T-helper 1 cell (primary cell): ENCODE measurements at places on chromosomes 3 and 15.

GRCh38 chr15:29731865-29732264 lies 90.4 kb downstream of the TJP1 start:
- DNase-seq: no peak

GRCh38 chr3:37852097-37852496 lies 9.6 kb upstream of the CTDSPL start:
- no peak for DNase-seq

DNA sequence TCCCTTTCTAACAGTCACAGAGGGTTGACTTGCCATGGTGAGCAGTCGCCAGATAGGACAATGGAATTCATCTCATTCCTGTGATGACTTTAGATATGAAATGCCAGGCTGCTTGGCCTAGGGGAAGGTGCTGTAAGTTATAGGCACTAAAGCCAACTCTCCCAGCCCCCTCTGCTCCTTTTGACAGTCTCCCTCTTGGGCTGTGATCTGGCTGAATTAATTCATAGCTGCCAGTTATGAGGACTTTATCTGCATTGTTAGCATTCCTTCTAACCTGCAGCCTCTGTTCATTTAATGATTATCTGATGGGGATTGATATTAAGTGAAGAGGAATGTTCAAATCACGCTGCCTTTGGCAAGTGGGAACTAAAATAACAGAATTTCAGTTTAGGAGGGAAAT lies 427.1 kb upstream of the RASGRP1 start:
- DNase-seq: no peak

DNA sequence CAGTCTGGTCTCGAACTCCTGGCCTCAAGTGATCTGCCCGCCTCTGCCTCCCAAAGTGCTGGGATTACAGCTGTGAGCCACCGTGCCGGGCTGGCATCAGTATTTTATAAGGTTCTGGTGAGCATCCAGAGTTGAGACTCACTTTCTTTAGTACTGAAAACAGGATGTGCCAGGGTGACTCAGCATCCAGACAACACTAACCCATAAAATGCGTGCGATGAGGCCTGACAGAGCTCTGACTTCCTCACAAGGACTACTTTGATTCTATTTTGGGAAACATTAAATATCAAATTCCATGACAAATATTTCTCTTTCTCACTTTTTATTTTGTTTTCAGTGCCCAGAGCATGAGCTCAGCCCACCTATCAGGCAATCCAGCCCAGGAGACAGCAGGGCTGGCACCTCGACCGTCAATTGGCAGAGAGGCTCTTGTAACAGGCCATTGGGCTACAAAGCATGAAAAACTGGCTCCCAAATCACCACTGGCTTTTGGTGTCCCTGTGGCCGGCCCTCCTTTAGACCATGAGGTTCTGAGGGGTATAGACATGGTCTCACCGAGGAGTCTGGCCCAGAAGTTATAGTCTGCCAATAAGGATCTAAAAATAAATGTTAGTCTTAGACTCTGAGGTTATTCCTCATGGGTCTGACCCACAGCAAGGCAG lies 75.0 kb downstream of the FEM1B start:
- DNase-seq: peak; percentile 84

GRCh38 chr15:68412218-68412617 lies 19.7 kb downstream of the ITGA11 start:
- DNase-seq: no peak

- DNase-seq: no peak
Observed at GRCh38 chr15:77413699-77414349, 6.1 kb downstream of the PEAK1 start.

GRCh38 chr15:100125401-100126191 lies 216.2 kb downstream of the ADAMTS17 start:
- no peak for DNase-seq

- no peak for DNase-seq
Observed at GRCh38 chr3:10004960-10005564, 18.4 kb upstream of the EMC3 start.

DNA sequence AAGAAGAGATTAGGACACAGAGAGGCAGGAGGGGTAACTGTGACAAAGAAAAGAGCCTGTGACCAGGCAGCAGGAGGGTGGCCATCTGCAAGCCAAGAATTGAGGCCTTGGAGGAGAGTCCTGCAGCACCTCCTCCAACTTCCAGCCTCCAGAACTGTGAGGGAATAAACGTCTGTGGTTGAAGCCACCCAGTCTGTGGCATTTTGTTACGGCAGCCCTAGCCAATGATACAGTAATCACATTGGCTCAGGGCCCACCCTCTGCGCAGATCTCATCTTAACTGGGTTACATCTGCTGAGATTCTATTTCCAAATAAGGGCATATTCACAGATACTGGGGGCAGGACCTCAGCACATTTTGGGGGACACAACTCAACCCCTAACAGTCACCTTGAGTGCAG lies 11.3 kb downstream of the SELENOS start:
- DNase-seq: no peak

DNA sequence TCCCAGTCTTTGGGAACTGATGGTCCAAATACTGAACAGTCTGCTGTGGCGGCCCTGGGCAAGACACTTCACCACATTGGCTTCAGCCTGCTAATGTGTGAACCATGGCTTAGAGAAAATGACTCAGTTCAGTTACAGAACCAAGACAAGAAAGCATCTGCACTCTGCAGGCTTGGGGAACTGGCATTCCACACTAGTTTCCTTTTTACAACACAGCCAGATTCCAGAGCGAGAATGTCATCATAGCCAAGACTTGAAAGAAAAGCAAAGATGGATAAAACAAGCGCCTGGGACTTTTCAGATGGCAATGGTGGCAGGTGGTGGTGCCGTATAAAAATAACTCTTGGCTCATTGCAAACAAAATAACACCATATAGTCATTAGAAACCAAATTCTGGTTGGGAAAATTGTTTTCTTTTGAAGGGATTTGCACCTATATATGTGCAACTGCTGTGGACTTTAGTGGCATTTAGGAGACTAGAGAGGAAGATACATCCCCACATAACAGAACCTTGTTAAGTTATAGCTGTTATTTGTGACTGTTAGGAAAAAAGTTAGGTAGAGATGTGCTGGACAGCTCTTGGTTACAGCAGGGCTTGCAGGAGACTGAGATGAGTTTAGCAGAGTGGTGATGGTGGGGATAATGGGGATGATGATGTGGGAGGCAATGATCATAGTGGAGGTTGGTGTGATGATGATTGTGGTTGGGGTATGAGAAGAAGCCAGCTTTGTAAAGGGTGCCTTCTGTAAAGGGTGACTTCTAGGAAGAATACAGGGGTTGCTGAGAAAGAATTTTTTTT lies 273.6 kb downstream of the THRB start:
- no peak for DNase-seq

- DNase-seq: no peak
Observed at GRCh38 chr15:23566071-23566554, 639 bp downstream of the MKRN3 start.

DNA sequence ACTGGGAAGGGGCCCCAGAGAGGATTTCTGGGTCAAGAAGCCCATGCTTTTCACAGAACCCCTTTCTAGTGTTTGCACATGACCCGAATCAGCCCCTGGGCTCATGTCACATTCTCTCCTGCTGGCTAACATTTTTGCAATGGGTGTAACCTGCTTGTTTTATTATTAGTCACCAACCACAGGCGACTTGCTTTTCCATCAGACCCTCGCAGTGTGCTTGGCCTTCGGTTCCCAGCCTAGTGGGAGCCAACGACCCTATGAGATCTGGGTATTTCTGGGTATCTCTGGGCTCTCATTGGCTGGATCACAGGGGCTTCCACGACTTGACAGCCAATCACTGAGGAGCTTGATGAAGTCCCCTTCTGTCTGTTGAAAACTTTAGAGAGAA lies 11.0 kb upstream of the FBLN2 start:
- no peak for DNase-seq

DNA sequence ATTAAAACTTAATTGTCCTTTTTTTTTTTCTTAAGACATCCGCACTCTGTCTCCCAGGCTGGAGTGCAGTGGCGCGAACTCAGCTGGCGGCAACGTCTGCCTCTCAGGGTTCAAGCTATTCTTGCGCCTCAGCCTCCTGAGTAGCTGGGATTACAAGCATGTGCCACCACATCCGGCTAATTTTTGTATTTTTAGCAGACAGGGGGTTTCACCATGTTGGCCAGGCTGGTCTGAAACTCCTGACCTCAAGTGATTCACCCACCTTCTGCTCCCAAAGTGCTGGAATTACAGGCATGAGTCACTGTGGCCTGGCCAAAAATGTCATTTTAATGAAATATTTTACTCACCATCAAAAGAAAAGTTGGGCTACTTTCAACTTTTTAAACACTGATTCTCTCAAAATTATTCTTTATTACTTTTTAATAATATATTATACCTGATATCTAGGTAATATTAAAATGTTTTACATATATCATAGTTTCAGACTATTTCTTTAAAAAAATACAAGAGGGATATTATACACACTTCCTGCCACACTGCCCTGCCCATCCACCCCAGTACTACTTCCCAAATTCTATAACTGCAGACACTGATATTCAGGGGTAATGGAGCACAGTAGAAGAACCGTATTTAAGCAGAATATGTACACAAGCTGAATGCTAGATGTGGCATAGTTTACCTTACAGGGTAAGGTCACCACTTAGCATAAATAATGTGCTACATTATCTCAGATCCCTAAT lies 723.9 kb upstream of the ZNF385D start:
- no peak for DNase-seq

- DNase-seq: no peak
Observed at GRCh38 chr15:40808861-40809450, 1.7 kb upstream of the DNAJC17 start.

GRCh38 chr3:8867646-8868045 lies 95.6 kb downstream of the RAD18 start:
- no peak for DNase-seq

DNA sequence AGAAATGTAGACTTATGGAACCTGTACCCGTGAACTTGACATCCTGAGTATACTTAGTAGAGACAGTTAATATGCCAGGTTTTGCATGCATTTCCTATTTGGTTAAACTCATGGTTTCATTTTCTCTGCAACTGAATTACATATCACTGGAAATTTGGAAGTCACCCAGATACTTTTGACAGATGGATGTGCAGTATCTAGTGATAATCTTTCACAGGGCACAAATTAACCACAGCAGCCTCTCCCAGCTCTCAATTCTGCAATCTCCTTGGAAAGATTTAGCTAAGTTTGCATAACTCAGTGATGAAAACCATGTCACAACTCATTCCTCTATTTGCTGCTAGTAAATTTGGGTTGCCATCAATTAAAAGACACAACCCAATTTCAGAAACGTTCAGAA lies 162.3 kb upstream of the TPM1 start:
- no peak for DNase-seq

GRCh38 chr15:95793231-95793630 lies 537.3 kb upstream of the NR2F2 start:
- DNase-seq: no peak

DNA sequence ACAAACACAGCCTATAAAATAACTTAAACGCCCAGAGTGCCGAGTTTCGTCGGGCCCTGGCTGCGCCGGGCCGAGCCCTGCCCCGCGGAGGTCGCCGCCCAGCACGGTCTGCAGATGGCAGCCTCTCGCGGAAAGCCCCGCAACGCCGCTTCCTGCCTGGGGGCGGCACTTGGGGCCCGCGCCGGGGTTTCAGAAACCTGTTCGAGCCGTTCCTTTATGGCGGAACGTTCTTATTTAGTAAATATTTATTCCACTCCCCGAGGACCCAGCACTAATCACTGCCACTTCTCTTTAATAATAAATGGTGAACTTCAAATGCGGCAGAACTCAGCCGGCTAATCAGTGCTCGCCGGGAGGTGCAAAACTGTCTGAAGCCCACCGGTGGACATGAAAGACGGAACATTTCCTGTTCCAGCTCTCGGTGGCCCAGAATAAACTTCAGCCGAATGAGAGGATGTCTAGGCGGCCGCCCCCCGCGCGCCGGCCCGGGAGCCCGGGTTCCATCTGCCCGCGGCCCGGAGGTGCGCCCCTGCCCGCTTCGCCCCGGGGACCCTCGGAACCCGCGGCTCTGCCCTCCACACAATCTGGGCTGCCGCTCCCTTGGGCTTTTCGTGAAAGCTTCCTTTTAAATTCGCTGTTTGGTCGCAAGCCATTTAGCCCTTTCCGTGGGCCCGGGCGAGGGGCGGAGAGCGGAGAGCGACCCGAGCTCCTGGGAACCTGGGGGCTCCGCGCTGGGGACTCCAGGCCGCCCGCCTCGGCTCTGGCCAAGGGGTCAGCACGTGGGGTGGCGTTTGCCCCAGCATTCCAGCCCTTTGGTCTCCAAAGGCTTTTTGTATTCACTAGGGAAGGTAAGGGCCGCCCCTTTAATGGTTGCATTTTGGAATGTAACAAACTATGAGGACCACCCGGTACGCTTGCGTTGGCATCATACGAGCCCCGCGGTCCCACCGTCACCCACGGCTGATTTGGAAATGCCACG lies 110.8 kb upstream of the ATP11B start:
- peak; percentile 62 for DNase-seq

- no peak for DNase-seq
Observed at GRCh38 chr3:114404590-114404989, 110.8 kb downstream of the TIGIT start.

DNA sequence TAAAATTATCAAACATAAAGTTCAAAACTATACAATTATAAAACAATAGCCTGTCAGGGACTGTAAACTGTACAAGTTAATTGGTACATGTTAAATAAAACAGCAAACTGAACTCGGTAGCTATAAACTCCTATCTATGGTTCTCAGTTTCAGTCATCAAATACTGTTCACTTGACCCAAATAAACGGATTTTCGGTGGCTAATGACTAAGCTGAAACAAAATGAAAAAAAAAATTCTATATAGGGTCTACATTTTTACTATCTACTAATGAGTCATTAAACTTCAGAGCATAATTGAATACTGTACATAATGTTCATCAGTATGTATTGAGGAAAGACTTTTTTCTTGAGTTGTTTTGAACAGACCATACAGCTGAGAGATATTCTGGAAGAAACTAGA lies 6.6 kb downstream of the PROK2 start:
- DNase-seq: no peak

- no peak for DNase-seq
Observed at GRCh38 chr3:157282261-157283191, 122.6 kb upstream of the CCNL1 start.

DNA sequence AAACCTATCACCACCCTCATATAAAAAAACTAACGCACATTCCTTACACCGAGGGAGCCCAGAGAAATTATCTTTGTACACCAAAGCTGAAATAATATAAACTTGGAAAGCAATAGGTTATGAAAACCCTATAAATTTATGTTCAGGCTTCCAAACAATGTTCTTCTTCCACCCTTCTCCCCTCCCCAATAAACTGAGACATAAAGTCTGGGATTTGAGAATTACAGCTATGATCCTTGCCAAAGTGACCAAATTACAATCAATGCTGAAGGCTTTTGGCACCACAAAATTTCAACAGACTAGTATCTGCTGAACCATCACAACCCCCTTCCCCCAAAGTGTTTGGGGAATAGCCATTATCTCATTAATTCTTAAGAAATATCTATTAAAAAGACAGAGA lies 237.8 kb downstream of the FMN1 start:
- DNase-seq: no peak

- no peak for DNase-seq
Observed at GRCh38 chr3:50126287-50127211, 28.6 kb upstream of the SEMA3F start.
